CD8-positive, alpha-beta memory T cell (primary cell): ENCODE measurements at places on chromosomes 2 and 18. TPM values are rescaled to one million over a fixed set of nuclear protein-coding genes. Genes with fewer than 3 reads are reported as not detected.

The KIAA2012 gene
- total RNA-seq, result not detected

The CAPN13 gene
- not detected for total RNA-seq

The GALM gene
- total RNA-seq, result 107 TPM

DNA sequence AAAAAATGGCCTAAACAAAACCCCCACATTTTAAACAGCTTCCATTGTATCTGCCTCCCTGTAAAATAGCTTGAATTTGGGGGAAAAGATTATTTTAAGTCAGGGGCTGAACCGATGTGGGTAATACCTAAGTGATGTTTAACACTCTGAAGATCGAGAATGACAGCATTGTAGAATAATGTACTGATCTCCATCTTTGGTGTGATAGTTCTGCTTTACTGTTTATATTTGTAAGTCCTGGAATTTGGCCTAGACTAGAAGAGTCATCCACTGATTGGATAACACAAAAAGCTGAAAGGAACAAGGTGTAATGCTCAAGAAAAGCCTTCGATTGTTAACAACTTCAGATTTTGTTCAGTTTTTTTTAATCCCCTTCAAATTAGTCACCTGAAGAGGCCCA, 53.8 kb upstream of the CCDC68 start:
- DNase-seq, result no peak
- H3K27me3 ChIP-seq, result no peaks in the 10 kb centered on the region
- no peaks in the 10 kb centered on the region for H3K36me3 ChIP-seq
- H3K27ac ChIP-seq, result no peak overlapping the region
- no peak overlapping the region for H3K4me3 ChIP-seq

GRCh38 chr2:24820598-24821432, 27.6 kb downstream of the CENPO start:
- H3K4me3 ChIP-seq, result no peak overlapping the region
- H3K36me3 ChIP-seq, result peaks cover 13% of the 10 kb centered on the region
- DNase-seq, result no peak
- no peaks in the 10 kb centered on the region for H3K27me3 ChIP-seq
- H3K4me1 ChIP-seq, result no peaks in the 10 kb centered on the region
- no peak overlapping the region for H3K27ac ChIP-seq

DNA sequence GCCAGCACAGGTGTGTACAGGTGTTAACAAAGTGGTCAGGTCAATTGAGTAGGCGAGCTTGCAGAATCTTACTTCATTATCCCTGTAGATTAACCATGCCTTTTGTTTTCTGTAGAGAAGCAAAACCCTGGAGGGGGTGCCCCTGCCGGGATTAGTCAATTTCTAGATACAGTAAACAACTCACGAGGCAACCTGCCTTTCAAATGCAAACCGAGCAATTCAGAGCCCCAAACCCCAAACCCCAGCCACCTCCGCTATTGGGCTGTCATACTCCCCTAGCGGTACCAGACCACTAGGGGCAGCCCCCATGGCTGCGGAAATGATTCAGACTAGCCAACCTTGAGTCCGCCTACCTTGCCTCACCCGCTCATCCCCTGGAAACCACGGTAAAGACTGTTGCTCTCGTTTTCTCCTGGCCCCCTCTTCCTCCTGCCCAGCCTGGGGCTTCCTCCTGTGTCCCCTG, 61.4 kb upstream of the KIF5C start:
- H3K27me3 ChIP-seq, result no peaks in the 10 kb centered on the region
- DNase-seq, result peak; percentile 42
- H3K4me3 ChIP-seq, result no peak overlapping the region
- H3K36me3 ChIP-seq, result no peaks in the 10 kb centered on the region
- no peaks in the 10 kb centered on the region for H3K4me1 ChIP-seq

GRCh38 chr18:61198486-61198885, 134.7 kb upstream of the CDH20 start:
- H3K27ac ChIP-seq, result no peak overlapping the region
- DNase-seq, result no peak
- H3K27me3 ChIP-seq, result no peaks in the 10 kb centered on the region
- no peaks in the 10 kb centered on the region for H3K4me1 ChIP-seq
